Stimulated activated CD8-positive, alpha-beta memory T cell treated with anti-CD3 and anti-CD28 coated beads, Interleukin-7, amount 100 ng/mL, for 48 hours (primary cell): ENCODE measurements at places on chromosomes 6 and 20.

GRCh38 chr6:165729307-165729936, 66.4 kb upstream of the PDE10A start:
- DNase-seq: no peak

DNA sequence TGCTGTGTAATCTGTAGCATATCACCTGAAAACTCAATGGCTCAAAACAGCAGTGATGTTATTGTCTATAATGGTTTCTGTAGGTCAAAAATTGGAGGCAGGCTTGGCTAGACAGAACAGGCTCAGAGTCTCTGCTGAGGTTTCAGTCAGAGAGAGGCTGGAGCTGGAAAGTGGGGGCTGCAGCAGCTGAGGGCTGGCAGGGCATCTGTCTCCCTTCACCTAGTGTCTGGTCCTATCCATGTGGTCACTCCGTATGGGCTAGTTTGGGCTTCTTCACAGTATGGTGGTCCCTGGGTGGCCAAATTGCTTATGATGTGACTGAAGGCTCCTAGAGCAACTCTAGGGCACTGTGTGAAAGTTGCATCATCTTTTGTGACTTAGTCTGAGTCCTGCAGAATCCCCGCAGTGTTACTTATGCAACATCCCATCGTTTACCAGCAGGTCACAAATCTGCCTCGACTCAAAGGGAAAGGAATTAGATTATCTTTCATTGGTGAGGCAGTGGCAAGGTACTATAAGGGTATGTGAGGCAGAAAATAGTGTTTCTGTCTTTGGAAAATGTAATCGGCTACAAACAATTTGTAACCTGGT, 497.0 kb downstream of the EPHA7 start:
- no peak for DNase-seq

DNA sequence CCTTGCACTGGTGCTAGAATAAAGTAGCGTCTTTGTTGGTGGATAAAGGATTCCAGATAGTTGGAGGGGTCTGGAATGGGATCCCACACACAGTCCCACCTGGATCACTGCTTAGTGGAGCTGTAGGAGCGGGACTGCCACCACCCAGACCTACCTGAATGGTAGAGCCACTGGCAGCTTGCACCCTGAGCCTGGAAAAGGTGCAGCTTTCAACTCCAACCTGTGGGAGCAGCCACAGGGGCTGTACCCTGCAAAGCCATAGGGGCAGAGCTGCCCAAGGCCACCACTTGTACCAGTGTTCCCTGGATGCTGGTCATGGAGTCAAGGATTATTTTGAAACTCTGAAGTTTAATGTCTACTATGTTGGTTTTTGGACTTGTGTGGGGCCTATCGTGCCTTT, 26.9 kb downstream of the VTA1 start:
- no peak for DNase-seq

- DNase-seq: no peak
These were observed 63.9 kb upstream of the PIM1 start for GRCh38 chr6:37106051-37106363.

DNA sequence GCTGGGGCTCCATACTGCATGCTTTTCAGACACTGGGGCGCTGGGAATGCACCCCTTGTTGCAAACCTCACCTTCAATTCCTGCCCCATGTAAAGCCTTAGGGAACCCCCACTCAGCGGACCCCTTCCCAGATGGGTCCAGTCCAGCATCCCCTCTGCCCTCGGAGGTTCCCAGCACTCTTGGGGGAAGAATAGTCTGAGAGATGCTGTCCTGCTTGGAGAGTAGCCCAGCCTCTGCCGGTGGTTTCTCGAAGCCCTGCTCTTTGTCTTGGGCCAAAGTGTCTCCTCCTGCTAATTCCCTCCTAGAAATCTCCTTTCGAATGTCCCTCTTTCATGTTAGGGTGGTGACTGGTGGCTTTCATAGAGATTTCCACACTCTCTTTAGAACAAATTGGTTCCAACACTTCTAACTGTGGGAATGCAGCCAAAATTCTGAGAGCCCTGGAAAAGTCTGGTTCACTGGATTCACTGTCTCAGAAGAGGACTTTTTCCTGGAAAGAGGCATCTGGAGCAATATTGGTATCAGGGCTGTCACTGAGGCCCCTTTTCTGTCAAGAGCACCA, 24.9 kb upstream of the SULF2 start:
- no peak for DNase-seq

GRCh38 chr20:6100246-6100645, 22.6 kb downstream of the FERMT1 start:
- no peak for DNase-seq

GRCh38 chr20:13913131-13913530, 77.3 kb downstream of the SEL1L2 start:
- no peak for DNase-seq
